ENCODE measurements at places on chromosomes 6 and 20. TPM values are rescaled to one million over a fixed set of nuclear protein-coding genes. Genes with fewer than 3 reads are reported as not detected.

SMIM26 gene
- 45.9 TPM for total RNA-seq

MYB gene
- total RNA-seq: 0.19 TPM

C6orf132 gene
- not detected for total RNA-seq

VSTM2L gene
- total RNA-seq: 0.51 TPM

CCN2 gene
- 773 TPM for total RNA-seq

BMP2 gene
- total RNA-seq: 23.1 TPM

ISM1 gene
- 0.09 TPM for total RNA-seq

DNA sequence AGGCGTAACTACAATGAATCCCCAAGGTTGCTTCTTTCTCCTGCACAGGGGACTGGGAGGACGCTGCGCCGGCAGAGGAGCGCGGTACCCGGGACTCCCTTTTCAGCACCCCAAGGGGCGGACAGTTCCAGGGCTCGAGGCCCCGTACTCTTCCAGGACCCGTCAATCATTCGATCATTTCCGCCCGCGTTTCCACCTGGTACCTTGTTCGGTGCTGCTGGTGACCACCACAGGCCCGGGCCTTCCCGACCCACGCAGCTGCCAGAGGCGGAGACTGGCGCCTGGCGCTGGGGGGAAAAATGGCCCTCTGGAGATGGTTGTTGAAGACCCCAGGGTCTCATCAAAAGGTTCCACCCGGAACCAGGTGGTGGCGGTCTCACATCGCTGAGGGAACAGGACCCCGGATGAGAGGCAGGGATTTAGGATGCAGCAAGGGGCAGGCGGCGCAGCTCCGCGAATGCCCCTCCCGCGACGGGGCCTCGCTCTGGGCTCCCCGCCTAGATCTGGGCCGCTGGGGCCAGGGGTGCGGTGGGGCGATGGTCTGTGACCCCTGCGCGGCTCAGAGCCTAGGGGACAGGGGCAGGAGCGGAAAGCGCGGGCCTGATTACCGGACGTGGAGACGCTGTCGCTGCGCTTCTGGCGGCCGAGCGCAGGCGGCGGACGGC lies 744 bp downstream of the VSX1 start:
- peak; percentile 27 for DNase-seq

DNA sequence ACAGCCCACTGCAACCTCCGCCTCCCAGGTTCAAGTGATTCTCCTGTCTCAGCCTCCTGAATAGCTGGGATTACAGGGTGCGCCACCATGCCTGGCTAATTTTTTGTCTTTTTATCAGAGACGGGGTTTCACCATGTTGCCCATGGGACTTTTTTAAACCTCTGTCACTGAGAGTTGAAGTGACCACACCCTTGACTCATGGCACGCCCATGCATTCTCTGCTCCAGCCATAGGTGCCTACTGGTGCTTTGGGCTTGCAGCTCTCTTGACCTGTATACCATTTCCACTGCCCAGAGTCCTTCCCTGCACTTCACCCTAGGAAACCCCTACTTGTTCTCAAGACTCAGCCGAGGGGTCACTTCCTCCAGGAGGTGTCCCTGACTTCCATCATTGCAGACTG lies 2.4 kb upstream of the SCRT2 start:
- DNase-seq: no peak

- peak; percentile 73 for DNase-seq
Observed at GRCh38 chr6:73610444-73611275, 43.1 kb downstream of the SLC17A5 start.

DNA sequence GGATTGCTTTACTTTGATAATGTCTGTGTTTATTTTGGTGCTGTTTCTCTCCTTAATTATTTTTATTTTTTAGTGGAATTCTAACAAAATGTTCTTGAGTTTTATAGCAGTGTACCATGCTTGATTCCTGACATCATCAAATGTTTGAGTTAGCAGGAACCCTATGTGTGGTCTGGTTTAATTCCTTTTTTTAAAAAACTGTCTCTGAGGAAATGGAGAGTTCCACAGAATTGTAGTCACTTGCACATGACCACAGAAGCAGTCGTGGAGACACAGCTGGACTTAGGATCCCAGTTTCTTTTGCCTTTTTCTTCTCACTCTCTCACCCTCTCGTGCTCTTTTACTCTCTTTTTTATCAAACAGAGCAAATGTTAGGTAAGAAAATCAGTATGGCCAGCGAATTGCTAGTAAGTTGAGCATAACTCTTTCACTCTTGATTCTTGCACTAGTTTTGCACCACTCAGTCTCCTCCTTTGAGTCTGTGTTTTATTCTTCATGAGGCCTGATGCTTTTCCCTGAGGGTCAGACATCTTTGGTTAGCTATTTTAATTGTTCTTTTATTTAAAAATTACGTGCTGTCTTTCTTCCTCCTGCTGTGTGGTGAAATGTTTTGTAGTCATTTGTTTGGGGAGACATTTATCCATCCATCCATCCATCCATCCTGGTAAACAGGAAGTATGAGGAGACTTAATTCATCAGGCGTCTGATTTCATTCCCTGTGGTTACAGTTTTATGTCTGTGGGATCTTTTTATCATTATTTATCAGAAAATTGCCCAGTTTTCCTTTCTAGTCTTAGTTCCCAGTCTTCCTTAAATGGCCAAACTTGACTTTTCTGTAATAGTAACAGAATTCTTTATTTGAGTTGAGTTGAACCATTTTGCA lies 83.0 kb downstream of the SCAF8 start:
- DNase-seq: no peak

DNA sequence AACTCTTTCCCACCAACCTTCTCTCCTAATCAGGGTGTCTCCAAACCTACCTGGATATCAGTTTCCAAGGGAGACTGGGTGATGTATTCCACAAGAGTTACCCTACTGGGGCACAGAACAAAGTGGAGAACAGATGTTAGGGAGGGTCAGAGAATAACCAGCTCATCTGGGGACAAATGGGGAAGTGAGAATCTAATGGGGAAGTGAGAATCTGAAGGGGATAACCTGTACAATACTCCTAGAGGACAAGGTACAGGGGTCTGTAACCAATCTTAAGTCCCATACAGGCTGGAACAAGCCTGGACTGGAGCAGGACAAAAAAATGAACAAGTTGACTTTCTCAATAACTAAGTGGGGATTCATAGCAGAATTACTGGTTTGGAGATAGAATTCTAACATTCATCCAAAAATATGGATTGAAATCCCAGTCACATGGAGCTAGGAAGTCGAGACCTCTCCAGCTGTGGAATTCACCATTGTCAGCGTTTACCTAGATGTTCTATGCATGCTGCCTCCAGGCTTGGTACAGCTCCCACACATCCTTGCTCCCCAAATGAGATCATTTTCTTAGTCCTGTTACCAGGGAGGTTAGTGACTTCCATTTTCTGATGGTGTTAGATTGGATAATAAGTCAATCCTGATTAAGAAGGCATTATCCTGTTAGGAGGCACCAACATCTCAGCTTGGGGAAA lies 214.8 kb upstream of the MOCS1 start:
- DNase-seq: no peak

DNA sequence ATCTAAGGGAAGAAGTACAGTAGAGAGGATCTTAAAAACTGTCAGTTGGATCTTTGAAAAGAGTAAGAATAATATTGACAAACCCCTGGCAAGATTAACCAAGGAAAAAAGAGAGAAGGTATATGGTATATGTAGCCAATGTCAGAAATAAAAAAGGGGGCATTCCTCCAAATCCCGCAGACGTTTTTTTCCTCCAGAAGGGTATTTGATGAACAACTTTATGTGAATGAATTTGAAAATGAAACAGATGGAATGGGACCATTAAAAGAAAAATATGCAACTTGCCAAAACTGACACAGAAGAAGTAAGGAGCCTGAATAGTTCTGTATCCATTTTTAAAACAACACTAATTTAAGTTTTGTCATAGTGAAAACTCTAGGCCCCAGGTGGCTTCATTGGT lies 35.7 kb downstream of the GFRA4 start:
- DNase-seq: no peak

- DNase-seq: no peak
Observed at GRCh38 chr6:113750151-113750855, 106.8 kb upstream of the MARCKS start.

GRCh38 chr6:115485400-115485799 lies 575.3 kb downstream of the FRK start:
- no peak for DNase-seq

GRCh38 chr6:46452312-46452917 lies 38.8 kb downstream of the RCAN2 start:
- no peak for DNase-seq

DNA sequence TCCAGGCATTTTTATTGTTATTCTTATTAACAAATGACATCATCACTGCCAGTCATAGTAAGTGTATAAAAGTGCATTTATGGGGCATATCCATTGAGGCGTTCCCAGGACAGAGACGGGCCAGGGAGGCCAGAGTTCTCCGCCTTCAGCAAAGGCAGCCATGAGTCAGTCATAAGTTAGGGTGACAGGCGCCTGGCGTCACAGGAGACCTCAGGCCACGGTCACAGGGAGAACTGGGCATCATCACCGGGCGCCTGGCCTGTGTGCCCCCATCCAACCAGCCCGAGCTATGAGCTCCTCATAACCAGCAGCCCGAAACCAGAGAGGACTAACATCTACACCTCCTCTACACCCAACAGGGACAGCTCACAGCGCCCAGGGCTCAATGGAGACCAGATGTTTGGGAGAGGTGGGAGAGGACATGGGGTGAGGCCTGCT lies 259.2 kb downstream of the DLL1 start:
- no peak for DNase-seq

DNA sequence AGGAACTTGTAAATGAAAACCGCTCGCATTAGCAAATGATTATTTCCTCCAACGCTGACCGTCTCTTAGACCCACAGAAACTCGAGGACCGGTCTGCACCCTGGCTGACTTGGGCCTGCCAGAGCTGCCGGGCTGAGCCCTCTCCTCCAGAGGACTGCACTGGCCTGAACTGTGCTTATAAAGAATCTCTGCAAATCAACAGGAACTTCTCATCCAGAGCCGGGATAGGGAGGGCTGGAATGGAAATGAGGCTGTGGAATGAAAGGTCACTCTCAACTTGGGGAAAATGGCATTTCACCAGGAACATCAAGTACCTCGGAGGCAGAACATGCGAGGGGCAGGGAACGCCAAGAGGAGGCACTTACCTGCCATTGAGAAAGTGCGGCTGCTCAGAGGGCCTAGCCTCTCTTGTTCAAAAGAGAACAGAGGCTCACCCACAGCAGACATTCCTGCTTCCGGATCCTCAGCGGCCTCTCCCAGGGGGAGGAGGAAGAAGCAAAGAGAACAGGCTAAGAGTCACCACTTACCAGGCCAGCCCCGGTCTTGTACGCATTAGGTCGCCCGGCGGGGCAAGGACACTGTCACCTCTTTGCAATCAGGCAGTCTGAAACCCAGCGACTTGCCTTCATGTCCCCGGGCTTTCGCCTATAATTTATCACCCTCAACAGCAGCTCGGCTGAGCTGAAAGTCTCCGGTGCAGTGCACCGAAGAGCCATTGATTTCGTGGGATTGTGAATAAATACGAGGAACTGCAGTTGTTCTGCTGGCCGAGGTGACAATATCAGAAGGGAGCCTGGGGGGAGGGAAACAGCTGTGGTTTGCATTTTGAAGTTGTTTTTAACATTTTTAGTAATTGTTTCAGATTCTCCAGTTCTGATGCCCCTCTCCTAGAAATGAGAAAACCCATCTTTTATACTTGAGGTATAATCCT lies 37.6 kb downstream of the ZMYND8 start:
- DNase-seq: peak; percentile 62

GRCh38 chr6:73389854-73390253 lies 4.8 kb upstream of the DDX43 start:
- DNase-seq: no peak
